ENCODE measurements at places on chromosomes 12 and 14.
A peak's percentile ranks its signal among the peaks of the same experiment; 100 is the strongest.

DNA sequence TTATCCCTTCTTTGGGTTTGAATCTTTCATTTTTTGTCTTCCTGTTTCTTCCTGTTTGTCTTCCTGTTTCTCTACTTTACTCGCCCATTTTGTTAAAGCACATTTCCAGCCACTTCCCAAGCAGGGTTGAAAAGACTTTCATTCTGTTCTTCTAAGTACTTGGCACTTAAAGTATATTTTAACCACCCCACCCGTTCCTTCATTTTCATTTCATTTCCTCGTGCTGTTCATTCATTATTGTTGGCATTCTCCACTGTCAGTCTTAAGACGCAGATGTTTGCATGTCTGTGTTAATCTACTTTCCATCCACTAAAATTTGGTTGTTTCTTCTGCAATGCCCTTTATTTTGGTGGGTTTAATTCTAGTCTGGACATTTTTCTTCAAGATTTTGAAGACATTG is 49.0 kb downstream of the SUDS3 start:
- no peak for DNase-seq

DNA sequence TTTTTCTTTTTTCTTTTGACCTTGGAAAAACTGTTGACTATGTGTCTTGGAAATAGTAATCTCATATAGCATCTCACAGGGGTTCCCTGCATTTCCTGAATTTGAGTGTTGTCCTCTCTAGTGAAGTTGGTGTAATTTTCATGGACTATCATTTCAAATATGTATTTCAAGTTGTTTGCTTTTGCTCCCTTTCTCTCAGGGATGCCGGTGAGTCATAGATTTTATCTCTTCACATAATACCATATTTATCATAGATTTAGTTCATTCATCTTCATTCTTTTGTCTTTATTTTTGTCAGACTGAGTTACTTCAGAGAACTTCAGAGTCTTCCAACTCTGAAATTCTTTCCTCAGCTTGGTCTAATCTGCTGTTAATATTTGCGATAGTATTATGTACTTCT is 1320.6 kb downstream of the LRFN5 start:
- no peak for DNase-seq

DNA sequence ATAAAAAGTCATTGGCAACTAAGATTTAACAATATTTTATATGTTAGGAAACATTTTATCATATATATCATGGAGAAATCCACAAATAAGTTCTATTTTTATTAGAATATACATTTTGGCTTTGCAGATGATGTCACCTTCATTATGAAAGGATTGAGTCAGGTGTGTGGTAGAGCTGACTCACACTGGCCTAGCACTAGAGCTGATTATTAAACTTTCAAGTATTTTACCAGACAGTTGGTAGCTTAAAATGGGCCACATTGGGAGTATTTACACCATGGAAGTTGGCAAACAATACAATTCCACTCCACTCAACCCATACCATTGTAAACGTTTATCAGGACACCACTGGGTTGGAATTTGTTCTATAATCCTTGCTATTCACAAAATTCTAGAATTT is 1036.6 kb downstream of the TRHDE start:
- DNase-seq: no peak

DNA sequence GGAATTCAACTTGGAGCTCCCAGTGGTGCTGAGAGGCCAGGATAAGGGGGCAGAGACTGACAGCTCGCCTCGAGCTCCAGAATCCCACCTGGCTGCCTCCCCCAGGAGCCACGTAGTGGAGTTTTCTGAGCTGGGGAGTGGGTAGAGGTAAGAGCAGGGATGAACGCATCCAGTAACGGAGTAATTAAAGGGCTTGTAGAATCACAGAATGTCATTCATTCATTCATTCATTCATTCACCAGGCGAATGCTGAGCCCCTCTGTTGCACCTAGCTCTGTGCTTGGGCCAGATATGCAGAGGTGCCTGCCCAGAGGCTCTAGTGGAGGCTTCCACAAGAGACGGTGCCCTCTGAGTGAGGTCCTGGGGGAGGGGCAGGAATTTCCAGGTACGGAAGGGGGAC is 8.1 kb downstream of the FAM181A start:
- no peak for DNase-seq

- peak; percentile 21 for DNase-seq
Measured at GRCh38 chr12:67940780-67941243, 48.4 kb upstream of the IFNG-AS1 start.

DNA sequence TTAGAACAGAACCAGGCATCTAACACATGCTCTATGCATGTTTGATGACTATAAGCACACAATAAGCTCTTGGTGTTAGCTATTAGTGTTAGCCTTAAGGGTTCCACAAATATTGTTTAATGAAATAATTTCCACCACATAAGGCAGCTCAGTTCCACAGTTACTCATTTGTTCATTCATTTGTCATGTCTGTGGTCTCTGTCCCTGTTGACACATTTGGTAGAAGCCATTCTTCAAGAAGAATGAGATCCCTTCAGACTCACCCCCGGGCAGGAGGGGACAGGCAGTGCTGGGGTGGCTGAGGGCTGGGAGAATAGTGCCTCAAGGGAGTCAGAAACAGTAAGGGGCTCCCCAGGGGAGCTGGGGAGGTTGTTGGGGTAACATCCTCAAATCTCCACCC is 3.7 kb upstream of the FAIM2 start:
- peak; percentile 68 for DNase-seq

DNA sequence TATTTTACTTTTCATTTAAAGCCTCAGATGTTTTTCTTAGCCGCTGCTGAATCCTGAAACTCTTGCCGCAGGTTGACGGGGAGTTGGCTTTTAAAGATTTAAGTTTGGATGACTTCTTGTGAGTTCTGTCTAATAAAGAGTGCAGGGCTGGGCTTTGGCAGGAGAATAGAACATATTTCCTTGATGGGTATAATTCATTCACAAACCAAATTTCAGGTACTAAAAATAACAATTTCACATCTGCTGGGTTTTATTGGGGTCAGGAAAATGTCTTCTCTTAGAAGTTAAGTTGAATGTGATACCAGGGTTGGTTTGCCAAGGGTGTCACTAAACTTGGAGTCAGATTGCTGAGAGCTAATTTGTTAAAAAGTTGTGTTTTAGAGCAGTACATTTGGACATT is 9.7 kb downstream of the SP1 start:
- DNase-seq: no peak

DNA sequence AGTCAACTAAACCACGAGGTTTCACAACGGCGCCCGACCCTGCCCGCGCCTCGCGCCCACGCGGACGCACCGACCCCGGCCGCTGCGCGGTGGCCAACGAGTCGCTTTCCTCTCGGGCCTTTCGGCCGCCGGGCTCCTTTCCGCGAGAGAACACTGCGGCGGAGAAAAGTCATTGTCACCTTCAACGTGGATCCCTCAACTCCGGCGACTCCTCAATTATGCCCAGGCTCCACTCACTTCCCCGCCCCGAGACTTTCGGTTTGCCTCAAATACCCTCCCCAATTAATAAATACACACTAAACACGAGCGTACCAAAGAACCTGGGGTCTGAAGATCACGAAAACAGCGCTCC is 450 bp downstream of the SINHCAF start:
- no peak for DNase-seq

DNA sequence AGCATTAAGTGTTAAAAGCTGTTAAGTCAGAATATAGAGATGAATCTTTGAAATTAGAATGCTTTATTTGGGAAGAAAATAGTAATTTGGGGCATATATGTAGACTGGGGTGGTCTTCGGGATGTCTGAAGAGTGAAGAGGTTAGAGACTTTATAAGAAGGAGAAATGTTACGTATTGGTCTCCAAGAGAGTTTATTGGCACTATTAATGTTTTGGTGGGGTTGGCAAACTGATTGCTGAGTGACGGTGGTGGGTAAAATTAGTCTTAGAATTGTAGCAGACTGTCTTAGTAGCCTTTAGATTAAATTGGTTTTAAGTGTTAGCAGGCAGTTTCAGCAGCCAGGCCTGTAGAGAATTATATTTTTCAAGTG is 4.9 kb upstream of the ATP23 start:
- no peak for DNase-seq

DNA sequence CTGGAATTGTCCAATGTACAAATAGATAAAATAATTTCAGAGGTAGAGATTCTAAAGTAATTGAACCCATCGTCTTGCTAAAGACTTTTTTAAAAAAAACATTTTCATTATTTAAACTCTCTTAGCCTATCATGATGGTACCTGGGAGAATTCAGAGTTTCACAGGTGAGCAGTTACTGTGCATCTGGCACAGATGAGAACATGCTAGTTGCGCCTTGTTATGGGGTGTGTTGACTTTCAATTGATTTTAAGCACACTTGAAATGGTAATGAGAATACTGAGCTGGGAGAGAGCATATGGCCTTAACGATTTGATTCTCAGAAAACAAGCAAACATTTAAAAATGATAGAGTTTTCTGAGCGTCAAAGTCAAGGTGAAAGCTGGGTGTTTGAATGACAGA is 66.6 kb downstream of the FLRT2 start:
- no peak for DNase-seq

DNA sequence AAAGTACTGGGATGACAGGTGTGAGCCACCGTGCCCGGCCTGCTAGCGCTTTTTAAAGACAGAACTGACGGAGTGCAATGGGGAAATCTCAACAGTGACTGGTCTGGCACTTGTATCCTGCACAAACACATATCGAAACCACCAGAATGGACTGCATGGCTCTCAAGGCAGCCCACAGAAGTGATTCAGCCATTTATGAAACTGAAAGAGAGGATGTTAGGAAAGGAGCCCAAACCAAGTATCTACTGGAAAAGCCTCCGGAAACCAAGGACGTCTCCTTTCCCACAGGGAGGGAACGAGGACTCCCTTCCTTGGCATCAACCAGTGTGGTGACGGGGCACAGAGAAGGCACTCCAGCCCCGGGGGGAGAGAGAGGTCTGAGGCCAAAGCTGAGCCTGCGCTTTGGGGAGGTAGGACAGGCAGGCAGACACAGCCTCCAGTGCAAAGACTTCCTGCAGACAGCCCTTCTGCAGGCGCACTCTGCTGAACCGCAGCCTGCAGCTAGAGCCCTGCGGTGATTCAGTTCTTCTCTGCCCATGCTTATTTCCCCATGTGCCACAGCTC is 16.5 kb downstream of the SLC15A4 start:
- peak; percentile 76 for DNase-seq

GRCh38 chr14:104973135-104973384 is 5.1 kb downstream of the AHNAK2 start:
- peak; percentile 25 for DNase-seq

- DNase-seq: peak; percentile 0
Measured at GRCh38 chr14:48536318-48536717, 860.9 kb upstream of the MDGA2 start.

DNA sequence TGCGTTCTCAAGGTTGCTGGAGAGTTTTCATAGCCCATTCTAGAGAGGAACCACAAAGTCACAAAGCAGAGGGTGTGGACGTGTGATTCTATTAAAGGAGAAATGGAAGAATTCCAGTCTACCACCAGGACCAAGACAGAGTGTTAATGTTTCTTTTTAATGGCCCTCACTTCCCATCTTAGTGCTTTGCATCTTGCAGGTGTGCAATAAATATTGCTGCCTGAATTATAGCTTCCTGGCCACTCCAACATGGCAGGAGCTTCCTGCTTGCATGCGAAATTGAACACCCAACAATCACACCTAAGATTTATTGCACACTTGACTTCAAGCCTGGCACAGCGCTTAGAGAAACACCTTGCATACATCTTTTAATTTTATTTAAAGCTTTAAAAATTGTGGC is 22.4 kb upstream of the PPP1CC start:
- no peak for DNase-seq

DNA sequence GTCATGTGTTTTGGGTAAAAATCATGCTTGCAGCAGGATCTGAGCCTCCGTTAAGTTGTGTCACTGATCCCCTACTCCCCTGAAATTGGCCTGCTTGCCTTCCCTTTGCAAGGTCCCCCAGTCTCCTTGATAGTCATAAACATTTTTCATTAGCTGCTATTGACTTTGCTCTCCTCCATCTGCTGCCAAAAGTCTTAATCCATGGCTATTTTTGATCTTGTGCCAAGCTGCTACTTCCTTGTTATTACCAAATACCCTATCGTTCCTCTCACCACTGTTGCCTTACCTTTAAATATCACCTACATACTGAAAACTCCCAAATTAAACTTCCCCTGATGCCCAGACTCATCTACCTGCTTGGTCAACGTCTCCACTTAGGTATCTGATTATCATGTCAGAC is 148.3 kb downstream of the PHLDA1 start:
- DNase-seq: no peak

GRCh38 chr14:104563191-104563741 is 16.3 kb upstream of the C14orf180 start:
- DNase-seq: no peak

DNA sequence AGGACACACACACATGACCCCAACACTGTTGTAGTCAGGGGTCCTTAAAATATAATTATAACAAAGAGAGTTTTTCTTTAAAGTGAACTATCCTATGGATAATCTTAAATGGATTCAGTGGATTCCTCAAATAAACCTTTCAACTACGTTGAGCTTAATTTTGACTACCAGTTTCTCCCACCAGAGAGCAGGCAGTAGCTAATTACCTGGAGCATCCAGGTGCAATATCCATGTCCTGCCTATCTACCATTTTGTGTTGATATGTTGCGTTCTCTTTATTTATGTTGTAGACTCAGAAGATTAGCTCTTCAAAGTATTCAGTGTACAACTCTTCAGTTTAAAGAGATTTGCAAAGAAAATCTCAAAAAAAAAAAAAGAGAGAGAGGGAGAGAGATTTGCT is 127.2 kb upstream of the GZMB start:
- no peak for DNase-seq

GRCh38 chr12:12070674-12071656 is at the start of gene BCL2L14:
TSS of gene BCL2L14 (plus strand) at chr12:12070939. CDS start at chr12:12079306, 8,367 bp downstream.
- no peak for DNase-seq

GRCh38 chr14:101480022-101480746 is 81.1 kb upstream of the DIO3 start:
- DNase-seq: no peak

- DNase-seq: no peak
Measured at GRCh38 chr12:17076028-17076744, 470.2 kb upstream of the LMO3 start.

DNA sequence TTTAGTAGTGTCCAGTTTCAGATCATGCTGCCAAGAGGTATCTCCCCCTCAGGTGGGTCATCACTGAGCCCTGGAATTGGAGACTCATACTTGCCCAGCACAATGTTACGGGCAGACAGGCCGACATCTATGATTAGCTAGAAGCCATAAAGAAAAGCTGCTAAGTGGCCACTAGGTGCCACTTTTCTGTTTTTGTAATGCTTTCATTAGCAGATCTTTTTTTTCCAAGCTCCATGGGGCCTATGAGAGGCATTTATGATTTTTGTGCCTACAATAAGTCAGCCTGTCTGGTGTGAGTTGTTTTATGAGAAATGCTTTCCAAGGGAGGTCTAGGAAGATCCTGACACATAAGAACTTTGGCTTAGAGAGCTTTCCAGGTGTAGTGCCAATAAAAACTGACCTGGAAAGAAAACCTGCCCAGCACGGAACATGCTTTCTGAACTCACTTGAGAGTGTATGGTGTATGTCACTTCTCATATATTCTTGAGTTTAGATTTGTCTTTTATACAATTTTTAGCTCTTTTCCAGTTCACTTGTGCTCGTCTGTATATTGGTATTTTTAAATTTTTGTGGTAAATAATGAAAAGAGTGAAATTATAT is 21.8 kb upstream of the SMCO2 start:
- DNase-seq: peak; percentile 49

Measured in foreskin melanocyte (primary cell).